ENCODE measurements at places on chromosomes 2 and 18. TPM values are rescaled to one million over a fixed set of nuclear protein-coding genes. Genes with fewer than 3 reads are reported as not detected.

Gene SCYGR8
- total RNA-seq: not detected

Gene SPRED2
- total RNA-seq: 16.2 TPM

Gene INPP5D
- 0.99 TPM for total RNA-seq

Gene MSH6
- total RNA-seq: 15.8 TPM

Gene CTAGE1
- not detected for total RNA-seq

Data from body of pancreas (tissue), 4 donors.